SW480 (cell line): ENCODE measurements at places on chromosomes 13 and 19.

- no peak for DNase-seq
Measured at GRCh38 chr13:76425935-76426334, 460.3 kb downstream of the KCTD12 start.

DNA sequence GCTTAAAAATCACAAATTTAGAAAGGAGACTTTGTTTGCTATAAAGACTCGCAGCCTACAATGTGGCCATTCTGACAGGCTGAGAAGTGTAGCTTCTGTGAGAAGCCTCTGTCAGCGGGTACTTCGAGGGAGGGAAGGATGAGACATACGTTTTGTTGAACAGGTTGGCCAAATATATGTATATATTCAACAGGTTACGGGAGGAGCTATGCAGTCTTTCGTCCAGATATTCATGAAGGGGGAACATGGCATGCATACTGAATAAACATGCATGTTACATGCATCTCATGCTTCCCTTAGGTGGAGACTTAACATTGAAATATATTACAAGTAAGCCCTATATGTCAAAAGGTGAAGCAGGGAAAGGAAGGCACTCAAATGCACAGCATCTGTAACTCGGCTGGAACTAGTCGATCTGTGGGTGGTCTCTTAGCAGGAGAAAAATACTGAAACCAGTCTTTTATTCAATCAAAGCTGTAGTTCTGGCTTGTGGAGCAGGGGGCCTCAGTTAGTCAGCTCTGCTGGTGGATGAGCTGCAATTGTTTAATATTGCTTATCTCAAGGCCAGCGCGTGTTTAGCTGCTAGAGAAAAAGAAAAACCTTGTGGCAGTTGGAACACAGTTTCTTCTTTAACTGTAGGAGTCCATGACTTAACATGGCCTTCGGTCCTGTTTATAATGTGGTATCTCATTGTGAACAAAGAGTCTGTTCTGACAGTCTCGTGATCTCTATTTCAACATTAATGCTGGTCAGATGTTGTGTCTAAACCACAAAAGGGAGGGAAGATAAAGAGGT, 94.3 kb downstream of the FAM216B start:
- DNase-seq = no peak

DNA sequence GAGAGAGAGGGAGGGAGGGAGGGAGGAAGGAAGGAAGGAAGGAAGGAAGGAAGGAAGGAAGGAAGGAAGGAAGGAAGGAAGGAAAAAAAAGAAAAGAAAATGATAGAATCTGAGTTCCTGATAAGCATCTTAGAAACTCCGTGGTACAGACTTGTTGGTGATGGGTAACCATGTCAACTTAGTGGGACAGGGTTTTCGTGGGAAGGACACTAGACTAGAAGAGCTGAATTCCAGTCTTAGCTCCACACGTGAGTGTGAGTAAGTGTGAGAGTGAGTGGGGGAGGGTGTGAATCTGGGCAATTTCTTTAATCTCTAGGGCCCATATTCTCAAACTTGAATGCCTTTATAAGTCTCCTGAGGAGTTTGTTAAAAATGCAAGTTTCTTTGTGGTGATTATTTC, 35.0 kb downstream of the PABPC3 start:
- DNase-seq = no peak

- DNase-seq = no peak
Measured at GRCh38 chr19:7645163-7645562, 8.3 kb downstream of the STXBP2 start.

DNA sequence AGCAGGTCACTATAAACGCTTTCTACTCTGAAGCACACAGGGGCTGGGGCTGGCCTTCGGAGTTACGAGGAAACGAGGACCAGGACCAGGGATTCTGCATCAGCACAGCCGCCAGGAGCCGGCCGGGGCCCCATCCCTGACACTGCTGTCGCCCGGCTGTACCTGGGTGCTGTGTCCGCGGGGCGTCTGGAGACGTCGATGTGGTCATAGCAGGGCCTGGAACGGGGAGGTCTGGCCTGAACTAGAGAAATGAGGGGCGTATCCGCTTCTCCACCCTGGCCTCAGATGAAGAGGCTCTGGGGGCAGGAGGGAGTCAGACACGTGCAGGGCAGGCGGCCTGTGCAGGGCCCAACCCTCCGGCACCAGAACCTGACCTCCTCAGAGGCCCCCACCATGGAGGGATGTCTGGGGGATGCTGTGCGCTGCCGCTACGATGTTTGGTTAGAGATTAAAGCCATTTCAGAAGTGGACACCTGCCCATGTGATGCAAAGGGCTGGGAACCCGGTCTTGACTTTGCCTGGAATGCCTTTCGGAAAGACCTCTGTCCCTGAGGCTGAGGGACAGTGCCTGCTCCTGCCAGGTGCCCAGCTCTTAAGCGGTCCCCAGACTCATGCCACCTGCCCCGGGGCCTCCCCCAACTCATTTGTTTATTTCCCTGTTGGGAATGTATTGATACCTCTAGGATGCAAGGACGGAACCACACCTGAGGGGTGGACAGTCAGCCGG, 21.4 kb downstream of the GAS6 start:
- no peak for DNase-seq

- DNase-seq = no peak
Measured at GRCh38 chr19:53041366-53041765, 3.2 kb upstream of the ERVV-2 start.

DNA sequence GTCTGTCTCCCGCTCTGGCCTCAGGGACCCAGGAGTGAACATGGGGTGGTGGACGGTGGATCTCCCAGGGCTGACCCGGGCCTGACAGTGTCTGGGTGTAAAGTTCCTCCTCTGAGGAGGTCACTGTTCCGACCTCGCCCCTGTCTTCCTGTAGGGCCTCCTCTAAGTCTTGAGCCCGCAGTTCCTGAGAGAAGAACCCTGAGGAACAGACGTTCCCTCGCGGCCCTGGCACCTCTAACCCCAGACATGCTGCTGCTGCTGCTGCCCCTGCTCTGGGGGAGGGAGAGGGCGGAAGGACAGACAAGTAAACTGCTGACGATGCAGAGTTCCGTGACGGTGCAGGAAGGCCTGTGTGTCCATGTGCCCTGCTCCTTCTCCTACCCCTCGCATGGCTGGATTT, at the start of gene SIGLEC9:
SIGLEC9 (plus strand) TSS at position 178 of the 400 bp plus-strand sequence; CDS start at position 247, 69 bp downstream.
- DNase-seq = no peak

DNA sequence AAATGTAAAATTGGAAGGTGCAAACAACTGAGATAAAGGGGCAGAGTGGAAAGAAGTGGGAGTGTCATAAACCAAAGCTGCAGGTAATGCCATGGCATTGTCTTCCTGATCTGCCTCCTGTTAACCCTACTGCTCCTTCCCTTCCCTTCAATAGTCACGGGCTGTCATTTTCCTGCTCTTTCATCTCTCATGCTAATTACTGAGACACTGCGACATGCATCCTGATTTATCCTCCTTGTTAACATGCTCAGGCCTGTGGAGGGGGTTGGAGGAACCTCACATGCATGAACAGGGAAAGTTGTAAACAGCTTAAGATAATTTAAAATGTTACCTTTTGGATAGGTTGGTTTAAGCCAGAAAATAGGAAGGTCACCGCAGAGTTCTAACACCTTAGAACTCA, 27.2 kb downstream of the CNMD start:
- no peak for DNase-seq

DNA sequence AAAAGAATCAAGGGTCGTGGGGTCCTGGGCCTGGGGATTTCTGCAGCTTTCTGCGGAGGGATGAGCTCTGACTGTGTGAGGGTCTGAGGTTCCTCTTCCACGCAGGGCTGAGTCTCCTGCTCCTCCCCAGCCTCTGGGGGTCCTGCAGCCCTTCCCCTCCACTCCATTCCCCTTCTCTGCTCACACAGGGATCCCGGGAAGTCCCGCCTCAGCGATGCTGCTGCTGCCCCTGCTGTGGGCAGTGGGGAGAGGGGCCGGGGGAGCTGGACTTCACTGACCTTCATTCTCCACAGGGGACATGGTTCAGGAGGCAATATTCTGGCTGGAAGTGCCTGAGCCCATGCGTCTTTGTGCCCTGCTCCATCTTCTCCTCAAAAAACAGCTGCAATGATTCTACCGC, 26.2 kb upstream of the CD33 start:
- DNase-seq = no peak

DNA sequence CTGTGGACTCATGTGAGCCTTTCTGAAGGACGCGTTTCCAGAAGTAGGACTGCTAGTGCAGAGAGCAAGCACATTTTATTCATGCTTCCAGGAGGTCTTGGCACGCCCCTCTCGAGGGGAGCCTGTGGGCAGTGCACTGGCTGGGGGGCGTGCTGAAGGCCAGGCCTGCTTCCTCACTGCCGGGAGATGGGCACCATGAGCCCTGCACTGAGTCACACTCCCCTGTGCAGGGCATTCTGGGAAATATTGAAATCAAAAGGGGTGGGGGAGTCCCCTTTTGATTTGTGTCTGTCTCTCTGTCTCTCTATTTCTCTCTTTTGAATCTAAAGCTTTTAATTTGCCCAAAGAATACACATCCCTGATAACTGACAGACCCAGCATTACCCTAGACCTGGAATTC, 34.0 kb downstream of the DPF1 start:
- no peak for DNase-seq

DNA sequence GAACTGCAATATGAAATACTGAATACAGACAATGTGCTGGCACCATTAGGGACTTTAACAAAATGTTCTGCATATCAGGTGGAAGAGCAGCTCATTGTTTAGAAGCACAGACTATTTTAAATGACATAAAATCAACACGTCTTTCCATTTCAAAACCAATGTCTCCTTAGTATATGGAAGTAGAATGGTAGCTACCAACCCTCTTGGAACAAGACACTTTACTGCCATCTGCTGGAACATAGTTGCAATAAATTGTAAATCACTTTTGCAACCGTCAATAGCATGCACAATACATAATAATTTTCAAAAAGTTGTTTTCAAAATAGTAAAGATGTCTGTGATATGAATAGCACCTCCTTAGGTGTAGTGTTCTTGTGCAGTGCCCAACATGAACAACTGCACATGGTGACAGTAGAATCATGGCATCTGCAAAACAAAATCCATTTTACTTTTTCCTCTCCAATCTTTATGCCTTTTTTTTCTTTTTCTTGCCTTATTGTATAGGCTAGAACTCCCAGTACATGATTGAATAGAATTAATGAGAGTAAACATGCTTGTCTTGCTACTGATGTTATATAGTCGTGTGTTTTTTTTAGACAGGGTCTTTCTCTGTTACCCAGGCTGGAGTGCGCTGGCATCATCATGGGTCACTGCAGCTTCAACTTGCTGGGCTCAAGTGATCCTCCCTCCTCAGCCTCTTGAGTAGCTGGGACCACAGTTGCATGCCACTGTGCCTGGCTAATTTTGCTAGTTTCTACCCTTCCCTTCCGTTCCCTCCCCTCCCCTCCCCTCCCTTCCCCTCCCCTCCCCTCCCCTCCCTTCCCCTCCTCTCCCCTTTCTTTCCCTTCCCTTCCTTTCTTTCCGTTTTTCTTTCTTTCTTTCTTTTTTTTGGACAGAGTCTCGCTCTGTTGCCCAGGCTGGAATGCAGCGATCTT, 7.8 kb upstream of the LYPD5 start:
- DNase-seq = peak; percentile 85

DNA sequence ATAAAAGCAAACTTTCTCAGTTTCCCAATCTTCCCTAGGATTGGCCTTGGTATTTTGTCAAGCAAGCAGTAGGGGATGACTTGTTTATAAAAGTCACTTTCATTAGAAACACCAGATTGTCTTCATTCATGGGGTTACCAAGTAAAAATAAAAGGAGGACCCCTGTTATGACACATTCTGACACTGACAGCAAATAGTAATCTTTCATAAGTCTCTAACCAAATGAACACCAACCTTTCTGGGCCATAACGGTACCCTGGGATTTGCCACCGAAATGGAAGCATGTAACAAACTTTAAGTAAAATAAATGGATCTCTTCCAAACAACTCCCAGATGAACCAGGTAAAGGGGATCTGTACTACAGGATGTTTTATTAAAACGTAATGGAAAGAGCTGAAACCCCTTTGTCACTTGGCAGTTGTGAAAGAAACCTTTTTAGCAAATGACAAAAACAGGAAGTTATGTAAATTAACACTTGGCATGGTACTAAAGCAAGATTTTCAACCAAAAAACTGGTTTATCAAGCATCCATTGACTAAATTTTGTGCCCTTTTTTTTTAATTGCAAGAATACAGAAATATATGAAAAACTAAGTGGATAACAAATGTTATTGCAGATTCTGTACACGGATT, 335.6 kb downstream of the RBM26 start:
- DNase-seq = no peak

DNA sequence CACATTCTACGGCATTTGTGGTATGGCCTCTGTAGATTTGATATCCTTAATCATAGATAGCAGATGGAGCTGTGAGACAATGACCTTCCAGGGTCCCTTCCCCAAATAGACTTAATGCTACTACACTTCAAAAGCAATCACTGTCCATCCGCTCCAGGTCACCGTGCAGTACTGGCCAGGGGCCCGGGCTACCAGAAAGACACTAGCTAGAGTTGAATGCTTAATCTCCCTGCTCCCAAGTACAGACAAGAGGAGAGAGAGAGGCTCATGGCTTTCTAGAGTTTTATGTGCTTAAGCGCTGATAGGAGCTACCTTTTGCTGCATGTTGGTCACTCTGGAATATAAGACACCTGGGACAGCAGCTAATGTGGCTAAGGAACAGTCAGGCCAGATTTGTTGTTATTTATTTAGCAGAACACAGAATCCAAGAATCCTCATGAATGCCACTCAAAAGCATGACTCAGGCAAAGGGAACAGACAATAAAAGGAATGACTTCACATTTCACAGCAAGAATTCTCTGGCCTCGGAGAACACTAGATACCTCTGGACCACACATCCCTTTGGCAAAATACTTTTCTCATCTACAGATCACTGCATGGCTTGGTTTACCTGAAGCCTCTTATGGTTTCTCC, 165.0 kb downstream of the LACC1 start:
- no peak for DNase-seq

DNA sequence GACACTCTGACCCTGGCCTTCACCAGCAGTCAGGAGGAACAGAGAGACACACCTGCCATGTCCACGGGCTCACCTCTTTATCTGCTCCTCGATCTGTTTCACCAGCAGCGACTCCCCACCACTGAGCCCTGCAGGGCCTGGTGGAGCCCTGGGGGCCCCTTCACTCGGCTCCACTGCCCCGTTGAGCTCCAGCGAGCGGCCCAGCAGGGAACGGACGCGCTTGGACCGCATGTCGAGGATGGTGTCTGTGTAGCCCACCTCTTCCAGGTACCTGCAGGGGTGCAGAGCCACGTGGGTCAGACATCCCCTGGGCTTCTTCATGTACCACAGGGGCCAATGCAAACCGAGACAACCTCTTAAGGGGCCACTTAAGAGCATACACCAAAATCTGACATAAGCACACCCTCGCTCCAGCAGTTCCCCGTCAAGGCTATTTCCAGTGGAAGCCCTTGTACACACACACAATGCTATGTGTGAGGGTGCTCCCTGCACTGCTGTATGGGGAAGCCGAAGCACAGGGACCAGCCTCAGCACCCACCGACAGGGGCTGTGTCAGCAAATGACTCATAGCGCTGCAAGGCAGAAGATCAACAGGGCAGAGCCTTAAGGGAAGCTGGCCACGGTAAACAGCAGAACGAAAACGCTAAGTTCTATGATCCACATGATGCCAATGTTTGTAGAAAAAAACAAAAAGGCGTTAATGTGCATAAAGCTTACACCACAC, 12.7 kb upstream of the FKRP start:
- DNase-seq = no peak

GRCh38 chr19:41297628-41298347, 12.2 kb upstream of the CCDC97 start:
- DNase-seq = no peak
